ENCODE measurements at places on chromosomes 1 and 21. TPM values are rescaled to one million over a fixed set of nuclear protein-coding genes. Genes with fewer than 3 reads are reported as not detected.

- DNase-seq: peak; percentile 49
Measured at GRCh38 chr1:6475381-6476133, 9.6 kb upstream of the TNFRSF25 start.

GRCh38 chr1:112444269-112444668 lies 48.3 kb downstream of the CTTNBP2NL start:
- DNase-seq: no peak

DNA sequence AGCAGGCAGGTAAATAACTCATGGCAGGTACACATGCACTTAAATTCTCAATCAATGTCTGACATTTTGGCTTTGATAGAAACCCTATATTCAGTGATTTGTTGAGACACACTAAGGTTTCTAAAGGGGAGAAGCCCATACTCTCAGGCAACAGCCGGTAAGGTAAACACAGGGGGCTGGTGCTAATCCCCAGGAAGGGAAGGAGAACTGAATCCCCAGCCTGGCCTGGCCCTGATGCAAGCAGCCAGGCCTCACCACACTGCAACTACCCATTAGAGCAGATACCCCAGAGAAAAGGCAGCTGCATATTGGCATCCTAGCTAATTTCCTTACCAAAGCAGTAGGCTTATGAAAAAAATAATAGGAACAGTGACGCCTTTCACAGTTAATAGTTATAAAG lies 116.5 kb upstream of the LRRC7 start:
- DNase-seq: no peak

- peak; percentile 34 for DNase-seq
Measured at GRCh38 chr1:63710761-63711380, 62.9 kb upstream of the ROR1 start.

The HNRNPCL1 gene
- total RNA-seq: not detected

GRCh38 chr1:29767769-29768425 lies 531.6 kb downstream of the PTPRU start:
- DNase-seq: no peak

GRCh38 chr1:216144661-216145450 lies 278.4 kb downstream of the USH2A start:
- DNase-seq: no peak

The ZNF672 gene
- 29.8 TPM for total RNA-seq

The GBP7 gene
- total RNA-seq: not detected

GRCh38 chr1:43774359-43774758 lies 67.0 kb downstream of the ST3GAL3 start:
- no peak for DNase-seq

DNA sequence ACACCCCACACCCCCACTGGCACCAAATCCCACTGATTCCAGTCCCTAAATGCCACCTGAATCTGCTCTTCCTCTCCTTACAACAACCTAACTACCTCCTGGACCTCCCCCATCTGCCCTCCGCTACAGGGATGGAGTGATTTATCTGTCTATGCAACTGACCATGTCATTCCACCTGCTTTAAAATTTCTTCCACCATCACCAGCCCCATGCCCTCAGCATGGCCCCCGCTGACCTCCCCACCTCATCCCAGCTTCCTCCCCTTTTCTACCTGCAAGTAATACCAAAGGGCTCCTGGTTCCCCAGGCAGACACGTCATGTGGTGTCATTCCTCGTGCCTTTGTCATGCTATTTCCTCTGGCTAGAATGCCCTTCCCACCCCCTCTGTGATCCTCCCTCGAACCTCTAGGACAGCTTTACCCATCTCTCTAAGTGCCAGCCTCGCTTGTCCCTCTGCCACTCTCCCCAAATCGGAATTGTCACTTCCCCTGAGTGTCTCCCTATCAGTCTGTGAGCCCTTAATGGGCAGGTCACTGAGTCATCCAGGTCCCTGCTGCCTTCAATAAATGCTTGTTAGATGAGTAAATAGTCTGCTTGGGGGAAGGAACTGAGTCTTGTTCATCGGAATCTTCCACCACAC lies 3.7 kb downstream of the GJB4 start:
- no peak for DNase-seq

The COA7 gene
- 13.1 TPM for total RNA-seq

DNA sequence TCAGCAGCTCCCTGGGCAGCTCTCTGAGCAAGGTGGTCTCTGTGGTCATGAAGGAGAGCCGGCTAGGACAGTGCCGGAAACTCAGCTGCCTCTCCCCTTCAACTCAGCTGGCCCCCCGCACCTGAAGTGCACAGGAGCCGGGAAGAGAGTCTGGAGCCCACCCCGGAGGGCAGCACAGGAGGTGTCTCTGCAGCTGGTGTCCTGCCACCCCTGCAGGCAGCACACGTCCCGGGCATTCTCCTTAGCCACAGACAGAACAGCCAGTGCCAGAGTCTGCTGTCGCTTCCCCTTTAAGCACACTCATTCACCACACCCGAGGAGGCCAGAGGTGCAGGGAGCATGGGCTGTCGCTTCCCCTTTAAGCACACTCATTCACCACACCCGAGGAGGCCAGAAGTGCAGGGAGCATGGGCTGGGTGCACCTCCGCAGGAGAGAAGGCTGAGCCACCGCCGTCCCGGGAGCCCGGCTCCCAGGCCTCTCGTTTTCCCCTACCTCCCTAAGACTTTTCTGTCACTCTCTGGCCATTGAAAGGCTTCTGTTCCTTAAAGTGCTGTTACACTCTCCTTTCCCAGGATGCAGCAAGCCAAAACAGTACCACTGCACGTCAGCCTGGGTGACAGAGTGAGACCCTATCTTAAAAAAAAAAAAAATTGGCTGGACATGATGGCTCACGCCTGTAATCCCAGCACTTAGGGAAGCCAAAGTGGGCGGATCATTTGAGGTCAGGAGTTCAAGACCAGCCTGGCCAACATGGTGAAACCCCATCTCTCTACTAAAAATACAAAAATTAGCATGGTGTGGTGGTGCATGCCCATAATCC lies 16.9 kb upstream of the SAMD11 start:
- no peak for DNase-seq

DNA sequence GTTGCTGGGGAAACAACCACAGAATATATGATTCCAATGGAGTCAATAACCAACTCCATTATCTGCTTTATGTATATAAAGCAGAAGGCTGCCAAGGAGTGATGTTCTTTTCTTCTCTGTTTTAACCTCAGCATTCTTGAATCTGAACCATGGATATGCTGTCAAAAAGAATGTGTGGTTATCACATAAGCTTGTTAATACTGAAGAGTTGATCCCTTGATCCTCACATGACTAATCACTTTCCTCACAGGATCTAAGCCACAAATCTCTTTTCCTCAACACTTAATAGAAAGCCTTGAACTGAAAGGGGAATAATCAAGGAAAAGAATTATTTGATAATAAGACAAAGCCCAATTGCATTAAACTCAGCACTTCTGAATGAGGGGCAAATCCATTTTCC lies 271.3 kb upstream of the KIAA0040 start:
- DNase-seq: no peak

GRCh38 chr1:63886340-63886739 lies 112.5 kb downstream of the ROR1 start:
- DNase-seq: no peak

The KPRP gene
- total RNA-seq: not detected

The AIM2 gene
- total RNA-seq: 3.1 TPM

The RNU1-4 gene
- not detected for total RNA-seq

- DNase-seq: no peak
Measured at GRCh38 chr1:234402939-234403338, 29.7 kb downstream of the COA6 start.

GRCh38 chr1:34844252-34844634 lies 15.3 kb downstream of the SMIM12 start:
- no peak for DNase-seq

The ZNF593OS gene
- total RNA-seq: not detected

DNA sequence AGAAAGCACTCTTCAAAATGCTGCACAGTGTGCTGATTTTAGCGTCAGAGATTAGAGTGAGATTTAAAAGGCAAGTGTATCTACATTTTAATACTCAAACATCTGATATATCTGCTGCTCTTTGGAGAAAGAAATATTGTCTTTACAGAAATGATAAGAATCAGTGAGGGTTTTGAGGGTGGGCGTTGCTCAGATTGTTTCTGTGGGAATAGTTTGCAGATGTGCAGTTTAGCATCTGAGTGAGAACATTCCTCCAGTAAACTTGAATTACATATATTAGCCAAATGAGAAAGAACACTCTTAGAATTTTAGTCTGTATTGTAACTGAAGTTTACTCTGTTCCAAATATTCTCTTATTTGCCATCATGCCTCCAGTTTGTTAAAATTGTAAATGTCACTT lies 549.2 kb downstream of the NEGR1 start:
- no peak for DNase-seq

The KIAA0319L gene
- total RNA-seq: 43.8 TPM

- peak; percentile 26 for DNase-seq
Measured at GRCh38 chr1:64240206-64240605, 36.8 kb downstream of the UBE2U start.

The ZMYM4 gene
- 29.2 TPM for total RNA-seq

GRCh38 chr1:175127565-175127964 lies 59.9 kb downstream of the TNN start:
- DNase-seq: no peak

The ASTN1 gene
- not detected for total RNA-seq

The STUM gene
- 0.32 TPM for total RNA-seq

The PDE9A gene
- 2.9 TPM for total RNA-seq

GRCh38 chr1:219159946-219160645 lies 13.6 kb upstream of the LYPLAL1 start:
- no peak for DNase-seq

GRCh38 chr1:59012378-59012777 lies 228.5 kb upstream of the JUN start:
- no peak for DNase-seq

DNA sequence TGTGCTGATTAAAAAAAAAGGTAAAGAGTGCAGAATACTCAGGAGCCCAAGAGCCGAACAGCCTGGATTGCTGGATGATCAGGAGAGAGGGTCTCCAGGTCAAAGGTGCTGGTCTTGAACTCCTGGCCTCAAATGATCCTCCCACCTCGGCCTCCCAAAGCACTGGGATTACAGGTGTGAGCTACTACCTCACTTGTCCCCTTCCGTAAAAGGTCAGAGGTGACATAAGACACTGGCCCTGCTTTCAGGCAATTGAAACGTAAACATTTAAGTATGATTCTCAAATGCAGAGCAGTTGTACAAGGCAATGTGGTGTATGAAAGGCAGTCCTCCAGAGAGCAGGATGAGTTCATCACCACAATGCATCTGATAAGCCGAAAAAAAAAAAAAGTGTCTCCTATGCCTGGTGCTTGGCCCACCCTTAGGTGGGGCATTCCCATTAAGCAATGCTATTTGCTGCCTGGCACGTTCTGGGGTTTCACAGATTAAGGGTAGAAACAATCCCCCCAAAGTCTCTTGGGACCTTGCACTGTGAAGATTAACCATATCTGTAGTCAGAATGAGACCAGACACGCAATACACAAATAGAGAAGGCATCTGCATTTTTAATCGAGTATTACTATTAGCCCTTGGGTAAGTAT lies 47.7 kb downstream of the PARP1 start:
- no peak for DNase-seq

DNA sequence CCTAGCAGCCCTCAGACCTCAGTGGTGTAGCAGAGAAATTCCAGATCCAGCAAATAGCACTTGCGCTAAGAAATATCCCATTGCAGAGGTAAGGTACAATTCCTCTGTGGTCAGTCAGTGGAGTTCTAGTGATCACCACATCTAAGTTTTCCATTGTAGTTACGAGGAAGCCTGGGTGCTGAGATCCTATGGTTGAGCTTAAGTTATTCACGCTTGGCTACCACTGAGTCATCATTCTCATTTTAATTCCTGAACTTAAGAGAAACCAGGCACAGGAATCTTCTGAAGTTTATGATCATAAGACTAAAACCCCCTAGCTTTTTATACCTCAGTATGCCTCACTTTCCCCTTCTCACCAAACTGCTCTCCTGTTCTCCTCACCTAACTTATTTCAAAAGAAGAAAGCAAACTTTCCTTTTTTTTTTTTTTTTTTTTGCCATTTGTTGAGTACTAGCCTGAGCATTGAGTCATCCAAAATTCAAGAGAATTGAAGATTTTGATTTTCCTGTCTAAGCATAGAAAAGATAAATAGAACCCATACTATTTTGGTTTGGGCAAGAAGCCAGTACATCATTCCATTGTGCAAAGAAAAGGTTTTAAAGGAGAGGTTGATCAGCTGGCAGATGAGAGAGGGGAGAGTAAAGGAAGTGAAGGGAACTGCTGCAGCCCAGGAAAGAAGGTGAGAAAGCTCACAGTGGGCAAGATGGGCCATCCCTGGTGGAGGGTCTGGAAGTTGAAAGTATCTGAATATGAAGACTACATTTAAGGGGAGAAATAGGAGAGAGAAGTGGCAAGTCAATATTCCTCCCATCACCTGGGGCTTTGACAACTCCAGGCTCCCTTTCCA lies 39.9 kb downstream of the SERBP1 start:
- no peak for DNase-seq

- no peak for DNase-seq
Measured at GRCh38 chr1:160429702-160430535, 29.6 kb downstream of the VANGL2 start.

The GNG12 gene
- total RNA-seq: 360 TPM

- no peak for DNase-seq
Measured at GRCh38 chr1:223721658-223722607, 9.6 kb downstream of the CAPN2 start.

DNA sequence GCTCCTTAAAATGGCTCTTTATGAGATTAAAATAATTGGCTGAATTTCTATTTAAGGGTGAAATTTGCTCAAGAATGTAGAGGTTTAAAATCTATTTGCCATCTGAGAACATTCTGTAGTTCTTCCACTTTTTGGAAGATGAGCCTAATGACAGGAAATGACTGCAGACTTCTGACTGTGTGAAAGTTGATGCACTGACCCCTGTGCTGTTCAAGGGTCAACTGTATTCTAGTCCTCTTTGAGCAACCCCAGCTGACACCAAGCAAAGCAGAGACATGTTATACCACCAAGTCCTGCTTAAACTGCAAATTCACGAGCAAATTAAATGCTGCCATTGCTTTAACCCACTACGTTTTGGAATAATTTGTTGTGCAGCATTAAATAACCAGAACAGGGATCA lies 26.6 kb downstream of the DDAH1 start:
- no peak for DNase-seq

- no peak for DNase-seq
Measured at GRCh38 chr1:6912518-6912917, 127.3 kb downstream of the CAMTA1 start.

DNA sequence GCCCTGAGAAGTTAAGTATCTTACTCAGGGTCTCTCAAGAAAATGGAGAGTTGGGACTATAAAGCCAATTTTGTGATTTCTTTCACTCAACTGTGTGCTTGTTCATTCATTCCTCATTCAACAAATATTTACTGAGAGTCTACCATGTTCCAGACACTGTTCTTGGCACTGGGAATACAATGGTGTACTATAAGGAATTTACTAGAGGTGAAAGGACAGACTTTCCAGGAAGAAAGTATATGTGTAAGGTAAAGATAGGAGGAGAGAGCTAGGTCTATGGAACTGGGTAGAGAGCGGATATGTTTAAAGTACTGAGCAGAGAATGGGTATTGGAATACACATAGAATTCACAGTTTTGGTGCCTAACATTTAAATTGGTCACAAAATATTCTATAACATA lies 42.3 kb downstream of the ZNHIT6 start:
- DNase-seq: no peak

All from SK-MEL-5 (cell line).